Activated CD8-positive, alpha-beta memory T cell treated with anti-CD3 and anti-CD28 coated beads, Interleukin-2, amount 10 ng/mL, durations not matched to agents 7 days and 5 days (primary cell): ENCODE measurements at places on chromosomes 1 and 21. TPM values are rescaled to one million over a fixed set of nuclear protein-coding genes. Genes with fewer than 3 reads are reported as not detected.

The DUSP10 gene
- 14.3 TPM for total RNA-seq

The ANGPTL7 gene
- not detected for total RNA-seq

DNA sequence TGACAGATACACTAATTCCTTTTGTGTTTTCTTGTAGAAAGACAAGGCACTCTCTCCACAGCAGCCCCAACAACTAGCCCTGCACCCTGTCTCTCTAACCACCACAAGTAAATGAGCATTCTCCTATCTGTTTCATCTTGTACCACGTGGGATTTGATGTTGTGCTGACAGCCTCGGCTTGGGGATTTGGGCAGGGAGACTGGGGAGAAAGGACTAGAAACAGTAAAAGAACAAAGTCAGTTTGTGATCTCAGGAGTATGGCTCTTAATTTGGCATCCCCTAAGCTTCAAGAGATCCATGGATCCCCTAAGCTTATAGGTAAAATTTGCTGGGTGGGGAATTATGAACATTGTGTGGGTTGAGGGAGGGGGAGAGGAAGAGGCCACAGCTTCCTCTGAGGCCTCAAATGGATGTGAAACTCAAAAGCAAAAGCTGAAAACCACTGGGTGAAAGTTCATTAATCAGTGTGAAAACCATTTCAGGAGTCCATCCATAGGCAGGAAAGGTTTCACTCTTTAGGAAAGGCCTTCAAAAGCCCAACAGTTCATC is 3.1 kb downstream of the C1orf162 start:
- peaks cover 16% of the 10 kb centered on the region for H3K36me3 ChIP-seq
- DNase-seq, result peak; percentile 73
- peaks cover 28% of the 10 kb centered on the region for H3K27me3 ChIP-seq
- peaks cover 55% of the 10 kb centered on the region for H3K4me1 ChIP-seq
- peak overlapping the region; percentile 78 for H3K27ac ChIP-seq

- peaks cover 8% of the 10 kb centered on the region for H3K36me3 ChIP-seq
- H3K27ac ChIP-seq, result peak within 1 kb of the TSS; percentile 82
- peak within 1 kb of the TSS; percentile 93 for H3K4me3 ChIP-seq
- peaks cover 5% of the 10 kb centered on the region for H3K27me3 ChIP-seq
Observed at GRCh38 chr1:207052911-207053769, at the start of gene PFKFB2. Gene PFKFB2 (plus strand): TSS chr1:207053275. CDS start chr1:207054718, 1,443 bp downstream.

The FBXO2 gene
- 4.6 TPM for total RNA-seq

The ANKRD35 gene
- 1.1 TPM for total RNA-seq

DNA sequence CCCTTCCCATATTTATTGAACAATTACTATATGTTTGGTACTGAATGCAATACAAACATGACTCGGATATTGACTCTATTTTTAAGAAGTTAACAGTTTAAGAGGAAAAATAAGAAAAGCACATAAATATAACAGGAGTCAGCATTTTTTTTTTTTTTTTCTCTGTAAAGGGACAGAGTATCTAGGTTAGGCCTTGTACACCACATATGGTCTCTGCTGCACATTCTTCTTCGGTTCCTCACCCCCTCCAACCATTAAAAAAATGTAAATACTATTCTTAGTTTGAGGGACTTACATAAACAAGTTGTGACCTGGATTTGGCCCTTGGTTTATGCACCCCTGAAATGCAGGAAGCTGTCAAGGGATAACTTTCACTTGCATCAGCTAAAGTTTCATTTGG is 40.4 kb downstream of the PHC2 start:
- H3K4me3 ChIP-seq, result no peak overlapping the region
- DNase-seq, result no peak
- H3K4me1 ChIP-seq, result no peaks in the 10 kb centered on the region
- H3K27ac ChIP-seq, result no peak overlapping the region
- peaks cover 36% of the 10 kb centered on the region for H3K27me3 ChIP-seq
- no peaks in the 10 kb centered on the region for H3K36me3 ChIP-seq

DNA sequence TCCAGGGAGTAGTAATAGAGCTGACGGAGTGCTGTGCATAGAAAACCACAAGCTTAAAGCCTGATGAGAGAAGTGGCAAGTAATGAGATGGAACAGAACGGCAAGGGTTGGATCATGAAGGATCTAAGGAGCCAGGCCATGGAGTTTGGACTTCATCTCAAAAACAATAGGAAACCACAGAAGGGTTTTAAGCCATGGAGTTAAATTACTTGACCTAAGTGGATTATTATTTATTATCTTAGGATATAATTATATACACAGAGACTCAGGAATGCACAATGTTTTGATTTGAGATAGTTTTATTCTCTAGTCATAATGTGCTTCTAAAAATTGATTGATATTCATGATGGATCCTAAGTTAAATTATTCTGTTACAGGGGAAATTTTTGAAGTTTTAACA is 242.4 kb downstream of the PLPP3 start:
- no peak overlapping the region for H3K4me3 ChIP-seq
- no peak for DNase-seq
- H3K27ac ChIP-seq, result no peak overlapping the region
- H3K36me3 ChIP-seq, result no peaks in the 10 kb centered on the region

GRCh38 chr1:43776043-43776761 is 68.9 kb downstream of the ST3GAL3 start:
- no peak overlapping the region for H3K4me3 ChIP-seq
- H3K27ac ChIP-seq, result no peak overlapping the region
- DNase-seq, result no peak
- peaks cover 20% of the 10 kb centered on the region for H3K4me1 ChIP-seq
- no peaks in the 10 kb centered on the region for H3K27me3 ChIP-seq
- peaks cover 41% of the 10 kb centered on the region for H3K36me3 ChIP-seq

DNA sequence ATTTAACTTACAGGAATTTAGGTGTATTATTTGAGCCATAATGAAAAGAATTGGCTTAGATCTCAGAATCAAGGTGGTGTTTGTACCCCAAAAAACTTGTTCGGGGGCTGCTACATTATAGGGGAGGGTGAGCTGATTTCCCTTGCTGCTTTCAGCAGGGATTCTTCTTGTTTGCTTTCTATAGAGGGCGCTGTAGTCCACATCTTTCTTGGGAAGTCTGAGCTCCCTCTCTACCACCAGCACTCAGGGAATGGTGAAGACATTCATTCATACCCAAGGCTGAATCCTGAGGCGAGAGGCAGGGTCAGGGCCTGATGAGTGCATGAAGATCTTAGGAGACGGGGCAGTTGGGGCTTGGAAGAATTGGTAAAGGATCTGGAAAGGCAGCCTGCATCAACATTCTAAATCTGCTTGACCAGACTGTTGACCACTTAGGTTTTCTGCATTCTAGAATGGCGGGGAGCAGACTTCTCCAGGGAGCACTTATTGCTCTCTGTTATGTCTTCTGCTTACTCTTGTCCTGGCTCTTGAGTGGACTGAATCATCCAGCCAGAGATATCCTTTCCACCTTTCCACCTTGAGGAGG is 18.9 kb downstream of the SPATA46 start:
- H3K36me3 ChIP-seq, result no peaks in the 10 kb centered on the region
- no peaks in the 10 kb centered on the region for H3K4me1 ChIP-seq
- no peak overlapping the region for H3K4me3 ChIP-seq
